ENCODE measurements at places on chromosomes 12 and 14.

DNA sequence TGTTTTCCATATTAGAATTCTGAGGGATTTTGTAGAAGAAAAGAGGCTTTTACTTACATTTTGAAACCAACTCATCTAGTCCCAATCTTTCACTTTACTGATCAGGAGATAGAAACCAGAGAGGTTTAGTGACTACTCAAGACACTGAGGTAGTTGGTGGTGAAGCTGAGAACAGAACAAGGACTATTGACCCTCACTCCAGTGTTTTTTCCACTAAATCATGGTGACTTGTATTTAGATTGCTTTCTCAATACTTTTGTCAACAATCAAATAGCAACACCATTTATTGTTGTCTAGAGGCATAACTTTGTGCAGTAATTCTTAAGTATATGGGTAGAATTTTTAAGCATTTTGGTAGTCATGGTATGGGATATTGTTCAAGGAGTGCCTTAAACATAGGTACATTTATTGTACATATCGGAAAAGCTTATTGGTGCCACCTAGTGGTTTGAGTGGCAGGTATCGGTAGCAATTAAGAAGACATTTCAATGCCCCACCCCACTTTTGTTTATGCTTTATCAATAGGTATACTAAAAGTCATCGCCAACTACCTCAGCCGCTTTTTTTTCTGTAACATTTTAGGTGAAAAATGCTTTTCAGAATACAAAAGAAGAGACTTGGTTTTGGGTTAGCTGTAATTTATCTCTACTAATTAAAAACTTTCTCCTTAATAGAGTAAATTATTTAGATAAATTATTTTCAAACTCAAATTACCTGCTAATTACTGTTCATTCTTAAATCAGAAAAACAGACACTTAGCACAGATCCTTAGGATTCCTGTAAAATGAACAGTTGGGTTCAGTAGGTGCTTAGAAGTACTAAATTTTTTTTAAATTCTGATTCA, 47.3 kb upstream of the PAWR start:
- peak; percentile 51 for DNase-seq

GRCh38 chr12:70885956-70886355, 34.6 kb downstream of the PTPRR start:
- DNase-seq: no peak

GRCh38 chr14:89767861-89768268, 186.7 kb downstream of the EFCAB11 start:
- peak; percentile 52 for DNase-seq

DNA sequence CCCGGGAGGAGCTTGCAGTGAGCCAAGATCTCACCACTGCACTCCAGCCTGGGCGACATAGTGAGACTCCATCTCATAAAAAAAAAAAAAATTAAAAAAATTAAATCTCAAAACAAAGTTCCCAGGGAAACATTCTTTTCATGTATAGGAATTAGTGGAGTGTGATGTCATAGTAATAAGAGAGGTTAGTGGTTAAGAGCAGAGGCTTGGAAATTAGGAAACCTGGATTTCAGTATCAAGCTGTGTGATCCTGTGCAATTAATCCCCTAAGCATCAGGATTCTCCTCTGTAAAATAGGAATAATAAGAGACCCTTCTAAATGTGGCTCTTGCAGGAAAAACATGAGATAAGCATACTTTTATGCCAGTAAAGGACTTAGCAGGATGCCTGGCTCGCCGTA, 3.1 kb upstream of the TXNRD1 start:
- no peak for DNase-seq

GRCh38 chr12:128794661-128795529, 28.9 kb downstream of the SLC15A4 start:
- DNase-seq: no peak

- peak; percentile 37 for DNase-seq
Measured at GRCh38 chr12:56991319-56992246, 14.8 kb downstream of the ZBTB39 start.

- no peak for DNase-seq
Measured at GRCh38 chr12:47231456-47231855, 151.7 kb upstream of the AMIGO2 start.

DNA sequence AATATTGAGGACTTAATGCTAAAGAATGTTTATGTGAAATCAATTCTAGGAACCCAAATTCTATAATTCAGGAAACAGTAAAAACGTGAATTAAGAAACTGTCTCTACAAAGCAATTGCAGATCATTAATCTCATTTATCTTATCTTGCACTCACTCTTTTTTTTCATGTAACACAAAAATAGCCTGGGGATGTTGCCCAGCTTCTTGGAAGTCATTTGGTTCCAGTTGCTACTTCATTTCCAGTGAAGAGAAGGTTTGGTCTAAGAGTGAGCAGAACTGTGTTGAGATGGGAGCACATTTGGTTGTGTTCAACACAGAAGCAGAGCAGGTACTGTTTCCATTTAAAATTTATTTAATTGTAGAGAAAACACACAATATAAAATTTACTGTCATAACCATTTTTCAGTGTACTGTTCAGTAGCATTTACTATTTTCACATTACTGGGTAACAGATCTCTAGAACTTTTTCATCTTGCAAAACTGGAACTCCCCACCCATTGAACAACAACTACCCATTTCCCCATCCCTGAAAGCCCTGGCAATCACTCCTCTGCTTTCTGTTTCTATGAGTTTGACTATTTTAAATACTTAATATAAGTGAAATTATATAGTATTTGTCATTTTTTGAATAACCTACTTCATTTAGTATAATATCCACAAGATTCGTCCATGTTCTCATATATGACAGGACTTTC, 9.7 kb downstream of the CLEC6A start:
- DNase-seq: no peak

DNA sequence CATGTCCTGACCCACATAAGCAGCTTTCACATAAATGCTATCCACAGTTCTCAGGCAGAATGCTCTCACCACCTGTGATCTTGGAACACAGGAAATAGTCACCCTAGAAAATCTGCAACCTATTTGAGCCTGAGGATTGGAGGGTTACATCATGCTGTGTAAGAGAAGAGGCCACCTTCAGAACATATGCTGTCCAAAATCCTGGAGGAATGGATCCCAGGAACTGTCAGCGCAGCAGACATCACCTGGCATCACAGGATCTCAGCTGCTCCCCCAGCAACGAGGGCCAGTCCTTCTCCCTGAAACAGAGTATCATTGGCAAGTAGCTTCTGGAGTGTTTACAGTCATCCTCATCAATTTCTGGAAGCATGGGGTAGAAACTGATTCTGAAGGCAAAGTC, 63.2 kb upstream of the LTA4H start:
- no peak for DNase-seq

- no peak for DNase-seq
Measured at GRCh38 chr14:31965071-31965734, 111.9 kb upstream of the ARHGAP5 start.

DNA sequence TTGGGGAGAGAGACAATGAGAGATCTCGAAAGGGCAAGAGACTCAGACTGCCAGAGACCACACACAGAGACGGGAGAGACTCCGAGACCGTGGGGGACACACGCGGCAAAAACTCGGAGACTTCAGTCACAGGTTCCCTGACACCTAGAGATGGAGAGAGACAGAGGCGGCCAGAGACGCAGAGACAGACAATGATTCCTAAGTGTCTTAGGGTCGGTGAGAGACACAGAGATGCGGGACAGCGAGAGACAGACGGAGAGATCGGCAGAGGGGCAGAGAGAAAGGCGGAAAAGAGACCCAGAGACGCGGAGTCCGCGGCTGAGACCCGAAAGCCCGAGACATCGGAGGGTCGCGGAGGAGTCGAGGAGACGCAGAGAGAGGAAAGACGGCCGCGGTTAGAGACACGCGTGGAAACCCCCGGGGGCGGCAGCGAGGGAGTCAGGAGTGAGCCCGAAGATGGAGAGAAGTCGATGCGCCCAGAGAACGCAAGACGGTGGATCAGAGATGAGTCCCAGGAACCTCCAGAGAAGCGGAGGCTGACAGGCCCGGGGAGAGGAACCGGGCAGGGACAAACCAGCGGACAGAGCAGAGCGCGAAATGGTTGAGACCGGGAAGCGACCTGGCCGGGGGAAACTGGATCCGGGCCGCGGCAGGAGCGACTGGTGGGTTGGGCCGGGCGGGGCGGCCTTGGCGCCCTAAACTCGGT, 7.8 kb downstream of the LHX5 start:
- DNase-seq: no peak

GRCh38 chr12:19842116-19842515, 402.8 kb downstream of the AEBP2 start:
- no peak for DNase-seq

DNA sequence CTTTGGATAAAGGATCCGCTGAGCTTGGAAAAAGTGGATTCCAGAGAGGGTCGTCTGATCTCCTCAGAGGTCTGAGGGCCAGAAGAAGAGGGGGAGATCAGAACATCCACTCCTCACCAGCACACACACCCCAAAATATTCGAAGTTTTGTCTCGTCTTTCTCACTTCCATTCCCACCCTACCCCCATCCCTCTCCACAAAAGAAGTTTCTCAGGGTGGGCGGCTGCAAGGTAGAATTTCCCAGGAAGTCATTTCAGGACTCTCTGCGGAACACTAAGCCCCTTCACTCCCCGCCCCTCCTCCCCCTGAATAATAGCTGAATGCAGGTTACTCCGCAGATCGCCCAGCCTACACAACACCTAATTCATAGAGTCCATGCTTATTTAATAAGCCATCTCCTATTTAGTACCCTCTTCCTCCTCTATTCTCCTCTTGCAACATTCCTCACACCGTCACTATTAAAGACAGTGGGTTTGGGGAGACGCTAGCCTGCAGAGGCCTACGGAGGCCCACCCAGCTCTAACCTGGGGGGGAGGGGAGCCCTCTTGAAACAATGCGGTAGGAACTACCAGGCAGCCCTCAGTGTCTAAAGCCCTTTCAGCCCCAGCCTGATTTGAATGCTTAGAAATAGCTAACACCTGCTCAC, 649 bp upstream of the SALL2 start:
- DNase-seq: peak; percentile 28

- no peak for DNase-seq
Measured at GRCh38 chr12:116150452-116150851, 127.0 kb downstream of the MED13L start.

GRCh38 chr12:2804393-2805142, 7.9 kb upstream of the ITFG2 start:
- no peak for DNase-seq

DNA sequence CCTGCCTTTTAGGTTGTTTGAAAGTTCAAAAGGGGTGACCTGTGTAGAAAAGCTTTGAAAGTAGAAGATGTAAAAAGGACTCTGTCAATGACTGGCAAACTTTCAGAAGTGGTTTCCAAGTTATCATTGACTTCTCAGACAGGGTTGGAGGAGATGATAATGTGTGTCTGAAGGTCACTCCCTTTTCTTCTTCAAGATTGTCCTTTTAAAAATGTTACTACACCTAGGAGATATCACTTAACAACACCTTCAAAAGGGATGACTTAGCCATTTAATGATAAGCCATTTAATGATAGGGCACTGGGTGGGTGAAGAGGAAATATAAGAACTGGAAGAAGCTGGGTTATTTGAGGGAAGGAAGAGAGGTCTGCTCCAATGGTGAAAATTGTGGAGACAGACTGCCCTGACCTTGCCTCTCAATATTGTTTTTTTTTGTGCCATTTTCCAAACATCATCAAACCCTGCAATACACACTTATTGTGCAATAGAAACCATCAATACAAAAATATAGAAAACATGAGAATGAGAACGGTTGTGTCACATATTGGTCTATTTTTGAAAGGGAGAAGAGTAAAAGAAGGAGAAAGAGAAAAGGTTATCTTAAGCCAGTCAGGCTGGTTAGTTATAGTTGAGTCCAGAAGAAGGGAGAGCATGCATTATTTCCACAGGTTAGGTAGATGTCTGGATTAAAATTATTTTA, 38.8 kb downstream of the BEST3 start:
- DNase-seq: no peak

GRCh38 chr12:6225630-6226001, 25.4 kb downstream of the CD9 start:
- DNase-seq: no peak

GRCh38 chr12:121499929-121500793, 80.7 kb downstream of the KDM2B start:
- DNase-seq: peak; percentile 78

- DNase-seq: no peak
Measured at GRCh38 chr12:66066929-66067523, 63.5 kb downstream of the LLPH start.

DNA sequence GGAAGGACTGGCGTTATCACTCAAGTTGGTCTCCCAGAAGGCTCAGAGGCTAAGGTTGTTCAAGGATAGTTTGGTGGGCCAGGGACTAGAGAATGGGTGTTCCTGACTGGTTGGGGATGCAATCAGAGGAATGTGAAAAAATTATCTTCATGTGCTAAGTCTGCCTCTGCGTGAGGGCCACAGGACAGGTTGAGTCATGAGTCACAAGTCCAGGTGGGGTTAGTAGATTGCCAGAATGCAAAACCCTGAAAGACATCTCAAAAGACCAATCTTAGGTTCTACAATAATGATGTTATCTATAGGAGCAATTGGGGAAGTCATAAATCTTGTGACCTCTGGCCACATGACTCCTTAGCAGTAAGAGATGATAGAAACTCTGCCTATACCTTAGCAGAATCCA, 220.1 kb upstream of the EEA1 start:
- DNase-seq: no peak

DNA sequence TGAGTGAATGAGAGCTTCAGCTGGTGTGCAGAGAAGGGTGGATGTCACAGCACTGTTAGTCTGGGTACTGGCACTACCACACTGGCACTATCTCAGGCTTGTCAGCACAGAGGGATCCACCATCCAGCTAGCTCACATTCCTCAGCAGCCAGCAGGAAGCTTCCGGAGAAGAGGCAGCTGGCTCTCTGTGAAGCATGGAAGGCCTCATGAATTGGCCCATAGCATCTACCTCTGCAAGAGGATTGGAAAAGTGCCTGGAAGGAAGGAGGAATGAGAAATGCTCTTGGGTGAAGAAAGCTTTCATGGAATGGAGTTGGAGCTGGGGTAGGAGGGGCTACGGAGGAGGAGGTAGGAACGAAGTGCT, 9.9 kb downstream of the KRT83 start:
- no peak for DNase-seq

DNA sequence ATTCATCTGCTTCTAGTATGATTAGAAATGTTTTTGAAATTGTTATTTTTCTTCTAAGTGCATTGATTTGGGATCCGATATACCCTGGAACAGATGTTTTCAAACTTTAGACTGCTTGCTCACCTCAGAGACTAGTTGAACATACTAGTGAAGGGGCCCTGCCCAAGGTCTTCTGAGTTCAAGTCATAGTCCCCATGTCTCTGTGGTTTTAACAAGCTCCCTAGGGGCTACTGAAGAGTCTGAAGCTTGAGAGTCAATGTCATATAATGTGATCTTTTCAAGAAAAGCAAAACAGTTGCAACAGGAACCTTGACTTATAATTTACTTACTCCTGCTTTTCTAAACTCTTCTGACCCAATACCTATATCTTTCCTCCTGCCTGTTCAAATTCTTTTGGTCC, 7.5 kb upstream of the UBE2N start:
- no peak for DNase-seq

DNA sequence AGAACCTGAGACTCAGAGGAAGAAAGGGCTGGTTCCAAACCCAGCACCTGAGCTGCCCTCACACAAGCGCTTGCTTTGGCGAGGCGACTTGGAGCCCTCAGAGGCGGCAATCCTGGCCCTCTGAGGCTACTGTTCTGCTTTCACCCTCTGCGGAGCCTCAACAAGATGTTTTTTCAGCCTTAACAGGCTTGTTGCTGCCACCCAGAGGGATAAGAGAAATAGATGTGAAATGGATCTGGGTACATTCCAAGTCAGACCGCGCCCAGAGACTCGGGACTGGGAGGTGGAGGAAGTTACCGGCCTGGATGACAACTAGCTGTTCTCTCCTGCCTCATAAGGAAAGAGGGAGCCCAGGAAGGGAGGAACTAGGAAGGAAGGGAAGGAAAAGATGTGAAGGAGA, 89.6 kb downstream of the TTC7B start:
- no peak for DNase-seq
